ENCODE measurements at places on chromosomes 2 and 18.

- DNase-seq: no peak
Measured at GRCh38 chr2:16658076-16658739, 7.4 kb downstream of the CYRIA start.

GRCh38 chr2:67627456-67628207, 230.5 kb downstream of the ETAA1 start:
- no peak for DNase-seq

DNA sequence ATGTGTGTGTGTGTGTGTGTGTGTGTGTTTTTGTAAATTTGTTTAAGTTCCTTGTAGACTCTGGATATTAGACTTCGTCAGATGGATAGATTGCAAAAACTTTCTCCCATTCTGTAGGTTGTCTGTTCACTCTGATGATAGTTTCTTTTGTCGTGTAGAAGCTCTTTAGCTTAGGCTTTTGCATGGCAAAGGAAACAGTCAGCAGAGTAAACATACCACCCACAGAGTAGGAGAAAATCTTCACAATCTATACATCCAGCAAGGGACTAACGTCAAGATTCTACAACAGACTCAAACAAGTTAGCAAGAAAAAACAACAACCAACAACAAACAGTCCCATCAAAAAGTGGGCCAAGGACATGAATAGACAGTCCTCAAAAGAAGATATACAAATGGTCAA, 336.7 kb upstream of the ATP5MC3 start:
- DNase-seq: no peak

- DNase-seq: peak; percentile 54
Measured at GRCh38 chr2:231378026-231378722, 17.3 kb upstream of the B3GNT7 start.

- no peak for DNase-seq
Measured at GRCh38 chr2:240746671-240747070, 55.0 kb downstream of the AQP12A start.

DNA sequence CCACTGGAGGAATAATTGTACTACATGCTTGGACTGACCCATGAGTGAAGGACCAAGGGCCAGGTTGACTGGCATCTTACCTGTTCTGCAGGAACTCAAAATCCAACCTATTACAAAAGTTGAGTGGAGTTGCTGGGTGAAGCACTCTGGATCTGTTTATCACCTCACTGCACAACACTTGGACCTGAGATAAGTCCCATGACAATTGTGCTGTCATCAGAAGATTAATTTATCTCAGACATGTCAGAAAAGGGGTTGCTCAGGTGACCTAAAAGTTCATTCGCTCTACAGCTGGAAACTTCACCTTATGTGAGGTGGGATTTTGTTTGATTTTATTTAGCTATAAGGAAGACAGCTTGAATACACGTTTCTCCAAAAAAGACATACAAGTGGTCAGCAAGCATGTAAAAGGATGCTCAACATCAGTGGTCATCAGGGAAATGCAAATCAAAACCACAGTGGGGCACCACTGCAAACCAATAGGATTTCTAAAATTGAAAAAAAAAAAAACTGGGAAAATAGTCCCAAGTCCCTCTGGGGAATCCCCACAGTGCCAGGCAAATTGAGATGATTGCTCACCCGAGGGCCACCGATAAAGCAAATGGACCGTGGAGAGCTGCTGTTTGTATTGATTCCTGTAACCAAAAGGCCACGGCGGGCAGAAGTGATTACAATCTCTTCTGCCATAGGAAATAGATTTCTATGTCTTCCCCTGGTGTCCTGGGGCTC, 65.8 kb upstream of the SLC35F5 start:
- DNase-seq: no peak

DNA sequence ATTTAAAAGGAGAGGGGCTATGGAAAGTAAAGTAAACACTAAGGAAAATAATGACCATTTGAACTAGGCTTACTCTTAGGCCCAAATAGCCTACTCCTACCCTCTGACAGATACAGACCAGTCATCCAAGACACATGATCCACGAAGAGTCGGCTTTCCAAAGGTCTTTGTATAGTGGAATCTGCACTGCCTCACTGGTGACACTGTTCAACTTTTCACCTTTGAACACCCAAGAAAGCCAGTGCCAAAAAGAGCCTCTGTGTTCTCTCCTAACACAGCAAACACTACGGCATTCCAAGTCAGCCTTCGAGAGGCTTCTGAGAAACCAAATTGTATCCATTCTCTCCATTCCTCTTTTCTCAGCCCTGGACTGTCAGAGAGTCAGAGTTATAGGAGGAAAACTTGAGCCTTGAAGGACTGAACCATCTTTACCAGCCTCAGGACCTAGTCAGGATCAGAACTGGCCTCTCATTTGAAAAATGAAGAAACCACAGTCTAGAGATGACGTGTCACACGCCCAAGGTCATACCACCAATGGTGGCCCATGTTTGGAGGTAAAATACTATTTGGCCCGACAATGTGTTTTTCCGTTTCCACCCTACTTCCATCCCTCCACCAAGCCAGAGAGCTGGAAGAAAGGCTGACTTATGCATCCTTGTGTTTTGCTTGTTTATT, 267.4 kb upstream of the ACVR2A start:
- DNase-seq: no peak

DNA sequence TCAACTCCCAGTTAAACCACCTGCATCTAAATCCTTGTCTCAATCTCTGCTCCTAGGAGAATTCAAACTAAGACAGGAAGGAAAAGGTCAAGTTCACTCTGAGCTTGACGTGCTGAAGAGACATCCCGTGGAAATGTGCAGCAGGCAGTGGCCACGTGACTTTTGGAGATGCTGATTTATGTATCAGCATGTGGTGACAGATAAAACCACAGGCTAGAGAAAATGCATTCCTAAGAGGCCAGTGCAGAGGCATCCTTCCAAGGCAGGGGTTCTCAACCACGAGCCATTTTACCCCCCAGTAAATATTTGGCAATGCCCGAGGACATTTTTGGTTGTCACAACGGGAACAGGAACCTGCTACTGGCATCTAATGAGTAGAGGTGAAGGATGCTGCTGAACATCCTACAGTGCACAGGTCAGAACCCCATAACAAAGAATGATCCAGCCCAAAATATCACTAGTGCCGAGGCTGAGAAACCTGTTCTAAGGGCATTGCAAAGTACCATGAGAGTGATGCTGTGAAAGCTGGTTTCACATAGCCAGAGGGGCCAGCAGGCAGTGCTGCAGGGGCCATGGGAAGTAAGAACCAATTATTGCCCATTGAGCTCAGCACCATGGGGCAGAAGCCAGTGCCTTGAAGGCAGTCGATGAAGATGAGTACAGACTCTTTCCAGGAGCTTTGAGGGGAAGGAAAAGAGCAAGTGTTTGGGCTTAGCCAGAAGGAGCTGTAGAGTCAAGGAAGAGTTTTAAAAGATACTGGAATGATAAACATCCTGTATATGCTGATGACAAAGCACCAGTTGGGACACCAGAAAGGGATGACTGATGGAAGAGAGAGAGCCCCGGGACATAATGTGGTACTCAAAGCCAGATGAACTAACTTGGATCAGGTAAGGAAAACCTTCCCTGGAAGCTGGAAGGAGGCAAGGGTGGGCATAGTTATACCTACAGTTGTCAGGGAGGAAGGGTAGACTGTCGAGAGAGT, 174.6 kb downstream of the HAUS1 start:
- DNase-seq: no peak

GRCh38 chr18:8800445-8800844, 95.1 kb downstream of the MTCL1 start:
- no peak for DNase-seq

- DNase-seq: peak; percentile 12
Measured at GRCh38 chr2:127100251-127101047, 6.5 kb downstream of the BIN1 start.

GRCh38 chr2:240351088-240351741, 84.2 kb upstream of the GPC1 start:
- DNase-seq: no peak

DNA sequence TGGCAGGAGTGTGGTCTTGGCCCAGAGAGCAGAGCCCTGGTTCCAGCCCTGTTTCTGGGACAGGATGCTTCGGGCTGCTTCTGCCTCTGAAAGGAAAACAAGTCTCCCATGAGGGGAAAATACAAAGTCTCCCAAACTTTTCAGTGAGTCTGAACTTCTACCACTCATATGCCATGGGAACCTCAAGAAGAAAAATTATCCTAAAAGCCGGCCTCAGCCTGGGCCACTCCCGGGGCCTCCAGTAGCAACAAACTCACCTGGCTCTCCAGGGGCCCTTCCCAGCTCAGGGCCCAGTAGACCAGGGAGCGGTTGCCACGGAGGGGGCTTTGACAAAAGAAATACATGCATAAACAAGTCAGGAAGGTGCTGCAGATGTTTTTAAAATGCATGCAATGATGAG, 289.2 kb upstream of the HDAC4 start:
- DNase-seq: no peak

GRCh38 chr2:200661477-200661876, 75.7 kb downstream of the AOX1 start:
- no peak for DNase-seq

DNA sequence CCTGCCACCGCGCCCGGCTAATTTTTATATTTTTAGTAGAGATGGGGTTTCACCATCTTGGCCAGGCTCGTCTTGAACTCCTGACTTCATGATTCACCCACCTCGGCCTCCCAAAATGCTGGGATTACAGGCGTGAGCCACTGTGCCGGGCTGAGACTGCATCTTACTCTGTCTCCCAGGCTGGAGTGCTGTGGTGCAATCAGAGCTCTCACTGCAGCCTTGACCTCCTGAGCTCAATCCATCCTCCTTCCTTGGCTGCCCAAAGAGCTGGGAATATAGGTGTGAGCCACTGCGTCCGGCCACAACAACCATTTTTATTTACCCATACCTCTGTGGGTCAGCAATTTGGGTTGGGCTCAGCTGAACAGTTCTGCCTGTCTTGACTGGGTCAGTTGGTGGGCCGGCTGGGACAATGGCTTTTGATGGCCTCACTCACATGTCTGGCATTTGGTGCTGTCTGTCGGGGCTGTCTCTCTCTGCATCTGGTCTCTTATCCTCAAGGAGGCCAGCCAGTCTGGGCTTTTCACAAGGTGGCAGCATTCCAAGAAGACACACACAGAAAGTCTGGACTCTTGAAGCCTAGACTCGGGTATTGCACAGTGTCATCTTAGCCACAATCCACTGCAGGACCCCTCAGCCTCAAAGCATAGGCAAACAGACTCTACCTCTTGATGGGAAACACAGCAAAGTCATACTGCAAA, 116.8 kb upstream of the GATA6 start:
- DNase-seq: no peak

GRCh38 chr18:48790226-48790863, 160.4 kb downstream of the SMAD7 start:
- DNase-seq: no peak

- no peak for DNase-seq
Measured at GRCh38 chr2:28119631-28120030, 229.1 kb downstream of the BABAM2 start.

- peak; percentile 13 for DNase-seq
Measured at GRCh38 chr18:54946149-54946581, 13.1 kb downstream of the CCDC68 start.

GRCh38 chr2:172943539-172943938, 132.1 kb upstream of the MAP3K20 start:
- DNase-seq: no peak

GRCh38 chr2:46914578-46915230, 902 bp downstream of the MCFD2 start:
- DNase-seq: no peak

DNA sequence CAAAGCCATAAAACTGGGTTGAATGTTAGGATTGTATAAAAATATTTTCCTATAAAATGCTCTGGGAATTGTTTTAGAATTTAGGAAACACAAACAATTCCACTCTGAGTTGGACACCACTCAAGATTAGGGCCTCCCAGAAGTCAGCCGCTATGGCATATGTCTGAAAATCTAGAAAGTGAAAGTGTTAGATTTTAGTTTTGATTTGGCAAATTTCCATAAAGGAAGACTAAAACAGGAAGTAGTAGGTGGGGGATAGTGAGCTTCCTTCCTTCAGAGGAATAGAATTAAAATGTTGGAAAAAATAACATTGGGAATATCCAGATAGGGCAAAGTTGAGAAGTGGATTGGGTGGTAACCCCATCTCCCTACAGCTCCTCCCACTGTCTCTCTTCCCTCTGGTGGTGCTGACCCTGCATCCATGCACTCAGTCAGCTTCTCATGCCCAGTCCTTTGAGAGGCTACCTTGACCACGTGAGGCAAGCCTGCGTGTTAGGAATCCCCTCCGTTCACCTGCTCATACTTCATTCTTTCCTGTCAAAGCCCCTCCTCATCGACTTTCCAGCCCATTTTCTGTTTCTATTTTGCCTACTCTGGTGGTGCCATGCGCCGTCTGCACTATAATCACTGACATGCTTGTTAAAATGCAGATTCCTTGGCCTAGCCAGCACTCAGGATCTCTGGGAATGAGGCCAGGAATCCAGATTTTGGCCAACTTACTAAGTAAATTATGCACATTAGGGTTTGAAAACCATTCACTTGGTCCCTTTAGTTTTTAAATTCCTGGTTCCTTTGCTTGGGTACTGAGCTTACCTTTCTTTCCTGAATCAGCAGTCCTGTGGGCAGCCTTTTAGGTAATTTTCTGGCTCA, 83.5 kb downstream of the POLE4 start:
- no peak for DNase-seq

GRCh38 chr18:50992351-50992762, 24.5 kb downstream of the ELAC1 start:
- no peak for DNase-seq

GRCh38 chr2:135797497-135798274, 39.3 kb downstream of the LCT start:
- peak; percentile 76 for DNase-seq

GRCh38 chr18:12567849-12568248, 90.1 kb downstream of the SPIRE1 start:
- DNase-seq: no peak

- DNase-seq: peak; percentile 93
Measured at GRCh38 chr2:1972422-1972821, 228.1 kb upstream of the PXDN start.

GRCh38 chr18:3472681-3473544, 22.9 kb downstream of the TGIF1 start:
- DNase-seq: no peak

- DNase-seq: no peak
Measured at GRCh38 chr2:75288760-75289159, 89.4 kb upstream of the TACR1 start.

DNA sequence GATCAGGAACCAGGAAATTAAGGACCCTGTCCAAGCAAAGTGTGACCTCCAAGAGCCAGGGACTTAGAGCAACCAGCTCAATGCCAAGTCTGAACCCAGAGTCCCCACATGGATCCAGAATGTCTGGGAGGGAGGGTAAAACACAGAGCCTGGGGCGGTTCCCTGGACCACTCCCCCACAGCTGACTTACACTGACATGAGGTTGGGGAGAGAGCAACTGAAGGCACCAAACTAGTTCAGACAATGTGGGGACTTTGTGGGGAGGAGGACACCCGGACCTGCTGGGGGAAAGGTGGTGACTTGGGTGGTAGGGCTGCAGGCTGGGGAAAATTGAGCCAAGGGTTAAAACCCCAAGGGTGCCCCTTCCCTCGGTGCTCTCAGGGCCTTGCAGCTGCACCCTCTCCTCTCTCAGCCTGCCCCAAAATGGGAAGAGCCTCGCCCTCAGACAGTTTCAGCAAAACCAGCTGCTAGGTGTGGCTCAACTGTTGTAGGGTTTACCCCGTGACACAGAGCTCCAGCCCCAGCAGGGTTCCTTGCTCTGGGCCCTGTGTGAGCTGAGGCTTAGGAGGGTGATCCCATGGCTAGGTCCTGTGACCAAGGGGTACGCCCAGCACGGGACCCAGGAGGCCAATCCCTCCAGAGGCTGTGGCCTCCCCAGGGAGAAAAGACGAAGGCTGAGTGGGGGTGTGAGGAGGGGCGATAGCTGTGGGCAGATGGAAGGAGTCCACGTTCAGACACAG, 28.6 kb downstream of the MARCO start:
- DNase-seq: no peak

GRCh38 chr2:69459936-69460335, 22.7 kb upstream of the NFU1 start:
- DNase-seq: no peak

- no peak for DNase-seq
Measured at GRCh38 chr2:237557633-237558015, 8.8 kb upstream of the PRLH start.
